Memory B cell (primary cell): ENCODE measurements at places on chromosomes 6 and 20.

DNA sequence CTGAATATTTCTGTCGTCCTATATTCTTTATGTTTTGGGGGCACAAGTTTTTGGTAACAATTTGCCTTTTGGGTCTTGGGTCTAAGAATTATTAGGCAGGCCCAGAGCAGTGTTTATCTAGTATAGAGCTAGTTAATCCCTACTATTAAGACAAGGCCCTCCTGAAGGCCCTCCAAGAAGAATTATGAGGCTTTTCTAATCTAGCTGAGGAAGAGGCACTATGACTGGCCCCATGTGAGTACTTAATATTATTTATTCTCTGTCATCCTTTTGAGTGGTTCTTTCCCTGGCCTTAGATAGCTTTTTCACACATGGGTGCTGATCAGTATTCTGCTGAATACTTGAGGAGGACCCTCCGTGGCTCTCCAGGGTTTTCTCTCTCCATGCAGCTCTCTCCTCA is 25.1 kb downstream of the CHMP4B start:
- peaks cover 59% of the 10 kb centered on the region for H3K4me1 ChIP-seq
- DNase-seq: no peak
- no peak overlapping the region for H3K4me3 ChIP-seq
- H3K27me3 ChIP-seq: no peaks in the 10 kb centered on the region
- peak overlapping the region; percentile 63 for H3K27ac ChIP-seq

GRCh38 chr6:157096522-157096921 is 226.8 kb downstream of the TMEM242 start:
- H3K4me3 ChIP-seq: no peak overlapping the region
- peaks cover 40% of the 10 kb centered on the region for H3K4me1 ChIP-seq
- peak overlapping the region; percentile 50 for H3K27ac ChIP-seq

GRCh38 chr20:31547720-31548298 is 33.6 kb downstream of the HM13 start:
- H3K4me1 ChIP-seq: peaks cover 8% of the 10 kb centered on the region
- H3K27me3 ChIP-seq: no peaks in the 10 kb centered on the region
- no peak for DNase-seq
- peak overlapping the region; percentile 97 for H3K27ac ChIP-seq
- H3K36me3 ChIP-seq: peaks cover 14% of the 10 kb centered on the region
- H3K4me3 ChIP-seq: peak overlapping the region; percentile 95

DNA sequence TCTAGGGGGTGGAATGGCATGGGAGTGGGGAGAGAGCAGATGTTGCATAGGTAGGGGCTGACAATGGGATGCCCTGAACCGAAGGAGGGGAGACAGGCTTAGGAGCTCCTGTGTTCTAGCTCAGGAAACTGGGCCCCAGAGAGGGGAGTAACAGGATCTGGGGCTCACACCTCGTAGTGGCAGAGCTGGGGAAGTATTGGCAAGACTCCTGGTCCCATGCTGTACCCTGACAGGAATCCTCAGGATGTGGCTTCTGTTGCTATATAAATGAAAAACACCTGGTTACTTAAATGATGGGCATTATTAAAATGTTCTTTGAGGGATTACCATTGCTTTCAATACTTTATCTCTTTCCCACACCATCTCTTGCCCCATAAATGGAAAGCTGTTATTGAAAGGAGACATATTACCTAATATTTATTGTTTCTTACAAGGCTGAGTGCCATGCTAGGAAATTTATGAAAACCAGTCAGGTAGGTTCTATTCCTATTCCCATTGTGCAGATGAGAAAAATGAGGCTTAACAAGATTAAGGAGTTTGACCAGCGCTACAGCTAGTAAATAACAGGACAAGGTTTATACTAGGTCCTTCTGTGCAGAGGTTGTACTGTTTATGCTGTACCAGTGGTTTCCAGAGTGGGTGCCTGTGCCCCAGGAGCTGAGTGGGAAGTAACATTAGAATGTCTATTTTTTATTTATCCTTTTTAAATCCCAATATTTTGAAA is 35.3 kb upstream of the TCP11 start:
- DNase-seq: no peak
- no peak overlapping the region for H3K27ac ChIP-seq
- H3K27me3 ChIP-seq: peaks cover 9% of the 10 kb centered on the region
- no peaks in the 10 kb centered on the region for H3K36me3 ChIP-seq
- peaks cover 6% of the 10 kb centered on the region for H3K4me1 ChIP-seq
- no peak overlapping the region for H3K4me3 ChIP-seq
